ENCODE measurements at places on chromosomes 7 and 10.
A peak's percentile ranks its signal among the peaks of the same experiment; 100 is the strongest.

- DNase-seq: no peak
Measured at GRCh38 chr7:78616539-78616938, 818.0 kb downstream of the PHTF2 start.

- DNase-seq: no peak
Measured at GRCh38 chr7:131109759-131110296, 217.8 kb upstream of the MKLN1 start.

- no peak for DNase-seq
Measured at GRCh38 chr7:133428876-133429275, 176.0 kb downstream of the EXOC4 start.

GRCh38 chr7:83410989-83411591 is 237.8 kb downstream of the SEMA3E start:
- peak; percentile 11 for DNase-seq

Measured in NCI-H1048 (cell line).